ENCODE measurements at places on chromosomes 1 and 21.
A peak's percentile ranks its signal among the peaks of the same experiment; 100 is the strongest.

- DNase-seq = no peak
These were observed 38.7 kb downstream of the BCL9 start for GRCh38 chr1:147579934-147580537.

DNA sequence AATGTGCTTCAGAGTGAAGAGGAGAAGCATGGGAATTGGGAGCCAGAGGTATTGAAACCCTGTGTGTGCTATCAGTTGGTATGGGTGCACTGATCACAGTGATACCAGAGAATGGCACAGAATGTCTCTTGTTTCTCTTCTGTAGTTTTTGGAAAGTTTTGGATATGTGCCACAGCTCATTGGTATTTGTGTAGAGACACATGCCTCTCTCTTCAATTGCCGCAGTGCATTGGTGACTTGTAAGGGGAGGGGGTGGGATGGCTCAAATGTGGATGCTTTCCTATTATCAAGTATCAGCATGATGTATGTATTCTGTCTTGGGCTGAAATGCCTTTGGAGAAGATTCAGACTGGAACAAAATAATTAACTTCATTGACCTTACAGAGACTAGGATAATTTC, 101.0 kb downstream of the HMCN1 start:
- DNase-seq = no peak

DNA sequence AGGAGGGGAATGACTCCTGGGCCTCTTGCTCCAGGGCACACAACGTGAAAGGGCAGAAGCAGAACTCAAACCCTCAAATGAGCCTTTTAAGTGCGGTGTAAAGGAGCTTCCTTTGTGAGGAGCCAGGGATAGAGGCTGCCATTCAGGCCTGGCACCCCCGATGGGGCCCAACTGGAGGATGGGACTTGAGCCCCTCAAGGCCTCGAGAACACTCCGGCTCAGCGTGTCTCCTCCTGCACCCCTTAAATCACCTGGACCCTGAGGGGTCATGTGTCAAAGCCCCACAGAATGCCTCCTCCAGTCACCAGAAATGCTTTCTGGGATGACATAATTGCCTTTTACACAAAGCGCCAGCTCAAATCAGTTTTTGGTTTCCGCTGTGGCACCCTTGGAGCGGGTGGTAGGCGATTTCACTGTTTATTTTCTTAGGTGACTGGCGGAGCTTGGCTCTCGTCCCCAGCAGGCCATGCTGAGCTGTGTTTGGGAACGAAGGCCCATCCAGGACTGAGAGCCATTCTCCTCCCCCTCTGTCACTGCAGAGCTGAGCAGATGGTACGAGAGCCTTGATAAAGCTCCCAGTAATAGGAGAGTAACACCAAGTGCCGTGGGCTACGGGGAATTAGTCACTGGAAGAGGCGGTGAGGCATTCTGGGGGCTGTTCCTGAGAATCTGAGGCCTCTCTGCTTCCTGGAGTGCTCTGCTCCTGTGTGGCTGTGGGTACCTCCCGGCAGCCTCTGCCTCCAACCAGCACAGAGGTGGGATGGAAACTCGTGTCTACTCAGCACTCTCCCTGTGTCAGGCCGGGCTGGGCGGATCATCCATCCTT, 163.0 kb downstream of the GRIK3 start:
- DNase-seq = no peak

DNA sequence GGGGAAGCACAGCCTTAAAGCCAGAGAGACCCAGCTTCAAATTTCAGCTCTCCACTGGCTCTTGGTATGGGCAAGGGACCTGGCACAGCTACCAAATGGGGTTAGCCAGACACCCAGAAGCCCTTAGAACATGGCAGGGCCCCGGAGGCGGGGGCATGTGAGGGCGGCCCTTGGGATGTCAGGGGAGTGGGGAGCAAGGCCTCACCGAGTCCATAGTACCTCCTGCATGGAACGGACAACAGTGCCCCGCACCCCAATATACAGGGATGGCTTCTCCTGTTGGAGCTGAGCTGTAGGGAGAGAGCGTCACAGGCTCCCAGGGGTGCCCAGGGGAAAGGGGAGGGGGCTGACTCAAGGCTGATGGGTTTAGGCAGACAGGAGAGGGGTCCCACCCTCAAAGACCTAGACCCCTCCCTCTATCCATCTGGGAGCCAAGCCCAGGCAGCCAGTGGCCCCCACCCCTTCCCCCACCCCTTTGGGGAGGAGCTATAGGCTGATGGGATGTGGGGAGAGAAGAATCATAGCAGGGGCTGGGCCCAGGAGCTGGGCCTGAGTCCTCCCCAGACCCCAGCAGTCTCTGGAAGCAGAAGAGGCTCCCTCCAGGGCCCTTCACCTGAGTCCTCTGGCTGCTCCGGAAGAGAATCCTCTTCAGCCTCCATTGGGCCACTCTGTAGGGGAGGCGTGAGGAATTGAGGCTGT, 16.5 kb downstream of the SPOCD1 start:
- no peak for DNase-seq

- peak; percentile 17 for DNase-seq
These were observed 100.8 kb upstream of the SLC45A1 start for GRCh38 chr1:8217011-8217711.

DNA sequence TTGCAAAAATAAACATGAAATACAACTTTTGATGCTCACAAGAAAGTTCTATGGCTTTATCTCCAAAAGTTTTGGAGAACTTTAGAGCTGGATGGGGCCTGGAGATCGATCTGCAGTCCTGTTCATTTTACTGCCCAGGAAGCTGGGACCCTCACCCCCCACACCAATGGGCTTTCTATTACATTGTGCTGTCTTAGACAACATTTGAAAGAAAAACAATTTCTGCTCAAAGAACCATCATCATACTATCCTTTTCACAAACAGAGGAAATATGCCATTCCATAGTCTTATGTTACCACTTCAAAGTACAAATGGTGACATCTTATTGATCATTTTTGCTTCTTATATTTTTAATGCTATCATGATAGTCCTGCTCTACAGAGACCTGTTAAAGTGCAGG, 2.0 kb upstream of the HNRNPU start:
- DNase-seq = no peak

DNA sequence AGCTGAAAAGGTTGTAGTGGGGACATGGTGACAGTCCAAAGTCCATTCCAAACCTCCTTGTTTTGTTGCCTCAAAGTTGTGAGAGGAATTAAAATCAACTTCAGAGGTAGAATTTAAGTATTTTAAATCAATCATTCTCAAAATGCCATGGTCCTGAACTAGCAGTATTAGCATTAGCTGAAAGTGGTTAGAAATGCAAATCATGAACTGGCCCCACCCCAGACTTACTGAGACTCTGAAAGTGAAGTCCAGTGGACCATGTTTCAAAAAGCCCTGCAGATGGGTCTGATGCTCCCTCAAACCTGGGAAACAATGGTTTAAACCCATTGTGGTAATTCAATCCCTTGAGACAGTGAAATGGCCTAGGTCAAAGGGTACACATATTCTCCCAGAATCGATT, 36.2 kb upstream of the KRTAP11-1 start:
- DNase-seq = no peak

GRCh38 chr1:236002572-236002971, 62.3 kb downstream of the NID1 start:
- no peak for DNase-seq

GRCh38 chr1:246588159-246588721, 22.0 kb downstream of the CNST start:
- DNase-seq = no peak

GRCh38 chr1:26044971-26045721, 772 bp downstream of the SLC30A2 start:
- no peak for DNase-seq

DNA sequence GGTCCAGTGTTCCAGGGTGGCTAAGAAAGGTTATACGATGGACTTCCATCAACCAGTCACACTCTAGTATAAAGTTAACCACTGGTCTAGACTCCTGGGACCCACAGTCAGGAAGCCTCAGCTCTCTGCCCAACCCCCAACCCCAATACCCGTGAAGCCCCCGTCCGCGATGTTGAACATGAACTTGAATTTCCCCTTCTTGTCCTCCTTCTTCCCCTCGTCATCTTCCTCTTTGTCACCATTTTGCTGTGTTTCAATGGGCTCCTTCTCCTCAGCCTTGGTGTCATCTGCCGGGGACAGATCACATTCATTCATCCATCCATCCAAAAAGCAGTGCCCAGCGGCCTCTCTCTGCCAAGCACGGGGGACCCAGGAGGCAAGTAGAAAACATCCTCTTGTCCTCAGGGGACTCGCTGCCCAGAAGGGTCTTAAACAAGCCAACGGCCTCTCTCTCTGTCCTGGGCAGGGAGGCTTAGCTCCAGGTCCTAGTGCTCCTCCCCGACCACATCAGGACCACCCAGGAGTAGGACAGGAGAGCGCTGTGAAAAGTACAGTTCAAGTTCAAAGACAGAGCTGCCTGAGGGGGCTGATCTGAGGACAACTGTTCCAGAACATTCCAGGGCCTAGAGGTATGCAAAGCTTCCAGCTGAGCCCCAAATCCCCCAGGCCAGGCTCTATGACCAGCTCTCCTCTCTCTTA, 66.5 kb downstream of the KCNAB2 start:
- DNase-seq = no peak

DNA sequence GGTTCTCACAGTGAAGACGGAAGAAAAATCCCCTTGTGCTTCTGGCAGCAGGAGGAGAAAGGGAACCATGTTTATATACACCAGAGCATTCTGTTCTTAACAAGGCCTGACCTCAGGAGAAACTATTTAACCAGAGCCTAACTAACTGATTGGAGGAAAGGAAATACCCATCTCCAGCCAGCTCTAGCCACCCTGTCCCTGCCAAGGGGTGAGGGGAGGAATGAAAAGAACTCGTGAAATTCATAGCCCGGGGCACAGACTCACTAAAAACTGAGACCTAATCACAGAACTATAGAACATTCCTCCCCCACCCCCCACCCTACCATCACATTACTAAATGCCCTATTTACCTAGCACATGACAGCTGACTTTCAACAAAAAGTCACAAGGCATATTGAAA, 65.0 kb downstream of the KCNH1 start:
- DNase-seq = no peak

- DNase-seq = no peak
These were observed 23.4 kb downstream of the KCNQ4 start for GRCh38 chr1:40806731-40807695.

DNA sequence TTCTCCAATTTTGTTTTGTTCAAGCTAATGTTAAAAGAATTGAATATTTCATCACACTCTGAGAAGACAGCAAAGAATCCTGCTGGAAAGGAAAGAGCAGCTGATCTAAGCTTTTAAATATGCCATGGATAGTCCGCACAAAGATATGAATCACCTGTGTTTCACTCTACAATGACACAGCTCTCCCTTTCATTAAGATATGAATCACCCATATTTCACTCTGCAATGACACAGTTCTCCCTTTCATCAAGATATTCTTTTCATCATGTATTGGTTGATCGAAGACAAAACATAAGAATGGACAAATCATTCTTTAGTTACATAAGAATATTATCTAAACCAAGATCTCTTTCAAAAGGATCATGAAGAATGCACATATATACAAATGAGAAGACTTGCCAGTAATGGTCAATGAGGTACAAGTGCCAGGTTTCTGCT, 367.3 kb downstream of the SMYD3 start:
- DNase-seq = no peak

- peak; percentile 35 for DNase-seq
These were observed 62.6 kb upstream of the CD1D start for GRCh38 chr1:158117854-158118704.

DNA sequence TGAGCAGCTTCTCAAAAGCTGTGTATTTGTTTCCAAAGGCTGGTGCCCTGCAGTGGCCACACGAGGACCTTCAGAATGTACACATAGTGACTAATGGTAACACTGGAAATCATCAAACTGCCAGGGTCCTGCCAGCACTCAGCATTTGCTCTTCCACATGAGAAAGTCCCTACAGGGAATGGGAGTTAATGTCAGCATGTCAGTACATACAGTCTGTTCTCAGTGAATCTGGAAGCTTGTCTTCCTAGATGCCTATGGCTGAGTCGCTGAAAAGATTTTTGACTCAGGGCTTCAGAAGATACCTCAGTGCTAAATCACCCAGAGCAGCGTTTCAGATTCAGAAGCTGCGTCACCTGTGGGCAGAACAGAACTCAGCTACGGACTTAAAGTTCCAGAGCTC, 108.2 kb downstream of the CDC7 start:
- DNase-seq = no peak

DNA sequence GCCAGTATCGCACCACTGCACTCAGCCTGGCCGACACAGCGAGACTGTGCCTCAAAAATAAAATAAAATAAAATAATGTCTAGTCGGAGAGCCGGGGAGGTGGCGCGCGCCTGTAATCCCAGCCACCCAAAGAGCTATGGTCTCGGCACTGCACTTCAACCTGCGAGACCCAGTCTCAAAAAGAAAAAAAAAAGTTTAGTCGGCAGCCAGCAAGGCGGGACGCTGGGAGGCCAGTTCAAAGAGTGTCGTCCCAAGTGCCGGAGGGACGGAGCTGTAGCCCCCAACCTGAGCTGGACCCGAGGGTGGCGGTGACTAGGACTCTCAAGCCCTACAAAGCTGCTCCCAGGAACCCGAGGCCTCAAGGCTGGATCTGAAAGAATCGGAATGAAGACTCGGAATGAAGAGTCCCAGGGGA, 632 bp upstream of the FALEC start:
- no peak for DNase-seq

- DNase-seq = no peak
These were observed 580 bp downstream of the VWA1 start for GRCh38 chr1:1435911-1436629.

- DNase-seq = no peak
These were observed 79.9 kb upstream of the GPR52 start for GRCh38 chr1:174367892-174368291.

DNA sequence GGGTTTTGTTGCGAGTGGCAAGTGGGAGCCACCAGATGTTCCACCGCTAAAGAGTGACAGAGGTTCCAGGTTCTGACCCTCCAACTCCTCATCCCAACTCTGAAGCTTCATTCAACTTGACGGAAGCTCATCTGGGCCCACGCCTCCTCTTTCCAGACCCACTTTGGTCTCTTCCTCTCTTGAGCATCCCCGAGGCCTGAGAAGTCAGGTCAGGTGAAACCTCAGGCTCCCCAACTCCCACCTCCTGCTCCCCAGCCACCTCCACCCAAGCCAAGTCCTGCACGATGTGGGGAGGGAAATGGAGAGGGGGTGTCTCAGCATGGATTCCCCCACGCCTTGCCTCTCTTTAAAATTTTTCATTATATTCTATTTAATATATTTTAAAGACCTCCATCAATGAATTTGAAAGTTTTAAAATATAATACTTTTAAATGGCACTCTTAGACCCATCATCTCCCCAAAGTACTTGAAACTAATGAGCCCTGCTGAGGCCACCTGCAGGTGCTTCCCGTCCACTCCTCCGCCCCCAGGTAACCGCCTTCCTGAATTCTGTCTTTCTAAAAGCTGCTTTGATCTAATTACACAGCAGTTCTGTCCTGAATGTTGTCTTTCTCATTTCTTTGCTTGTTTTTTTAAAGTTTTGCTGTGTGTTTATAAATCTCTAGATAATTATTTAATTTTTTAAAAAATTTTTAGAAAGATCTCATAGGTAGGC, 238.1 kb downstream of the KAZN start:
- no peak for DNase-seq

- no peak for DNase-seq
These were observed 3.2 kb downstream of the UBQLN4 start for GRCh38 chr1:156050376-156050775.

DNA sequence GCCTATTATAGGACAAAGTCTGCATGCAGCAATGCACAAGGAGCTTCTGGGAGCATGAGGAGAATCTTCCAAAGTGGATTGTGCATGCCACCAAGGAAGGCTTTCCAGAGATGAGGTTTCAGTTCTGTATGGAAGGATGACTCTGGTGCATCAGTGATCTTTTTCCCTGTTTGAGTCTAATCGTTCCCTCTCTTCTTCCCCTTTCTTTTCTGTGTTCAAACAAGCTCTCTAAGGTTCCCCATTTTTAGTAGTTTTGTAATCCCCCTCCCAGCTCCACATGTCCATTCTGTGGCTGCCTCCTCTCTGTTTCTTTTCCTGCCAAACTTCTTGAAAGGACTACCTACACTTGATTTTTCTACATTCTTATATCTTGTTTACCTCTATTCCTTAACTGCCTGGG, 43.3 kb upstream of the USP25 start:
- no peak for DNase-seq
